Naive thymus-derived CD4-positive, alpha-beta T cell (primary cell): ENCODE measurements at places on chromosomes 2 and 18. TPM values are rescaled to one million over a fixed set of nuclear protein-coding genes. Genes with fewer than 3 reads are reported as not detected.

GAL3ST2 gene
- total RNA-seq = not detected

PUS10 gene
- total RNA-seq = 7.5 and 9.1 TPM in 2 replicates

CNRIP1 gene
- 0.19 TPM for total RNA-seq

MXD1 gene
- total RNA-seq = 22.9 and 26.1 TPM in 2 replicates

FOXD4L1 gene
- total RNA-seq = 0.16 TPM

C1QL2 gene
- total RNA-seq = not detected

ASAP2 gene
- total RNA-seq = not detected

NLRC4 gene
- 0.56 TPM for total RNA-seq

ANKRD44 gene
- total RNA-seq = 294 TPM

TUBA3E gene
- total RNA-seq = not detected

RUFY4 gene
- 2.4 TPM for total RNA-seq

RNF152 gene
- 1.7 TPM for total RNA-seq

DLGAP1 gene
- 0.32 TPM for total RNA-seq

SCTR gene
- not detected in 2 replicates for total RNA-seq

SOCS6 gene
- 2.3 TPM for total RNA-seq

TSPYL6 gene
- total RNA-seq = not detected

ZFAND2B gene
- total RNA-seq = 50.1 and 50.4 TPM in 2 replicates

LMAN1 gene
- total RNA-seq = 46.3 TPM

DCAF17 gene
- total RNA-seq = 21.5 and 22.9 TPM in 2 replicates

AQP12B gene
- not detected for total RNA-seq

G6PC2 gene
- not detected for total RNA-seq

NCKAP1 gene
- 2.7 TPM for total RNA-seq

RNU2-63P gene
- total RNA-seq = not detected
